ENCODE measurements at places on chromosomes 12 and 14. TPM values are rescaled to one million over a fixed set of nuclear protein-coding genes. Genes with fewer than 3 reads are reported as not detected.

DNA sequence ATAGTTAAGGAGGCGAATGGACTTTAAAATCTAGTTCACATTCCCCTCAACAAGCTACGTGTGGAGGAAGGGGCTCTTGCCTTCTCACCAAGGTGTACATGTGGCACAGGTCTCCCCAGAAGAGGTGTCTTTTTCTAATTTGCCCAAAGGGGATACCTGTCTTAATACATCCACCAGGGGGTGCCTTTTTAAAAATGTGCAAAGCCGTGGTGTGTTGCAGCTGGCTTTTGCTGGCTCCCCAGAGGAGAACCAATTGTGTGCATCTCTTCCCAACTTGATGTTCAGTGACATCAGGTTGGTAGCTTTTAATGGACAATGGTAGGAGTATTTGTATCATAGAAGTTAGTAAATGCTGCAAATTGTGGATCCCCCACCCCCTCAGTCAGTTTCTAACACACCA, 33.8 kb downstream of the CREBL2 start:
- no peak overlapping the region for H3K27ac ChIP-seq
- no peak for DNase-seq
- H3K36me3 ChIP-seq: peaks cover 60% of the 10 kb centered on the region
- H3K27me3 ChIP-seq: no peaks in the 10 kb centered on the region
- H3K4me3 ChIP-seq: no peak overlapping the region

GRCh38 chr12:132719141-132719953, 8.7 kb downstream of the PGAM5 start:
- no peak overlapping the region for H3K4me3 ChIP-seq
- no peak overlapping the region for H3K27ac ChIP-seq
- no peak for DNase-seq
- H3K27me3 ChIP-seq: no peaks in the 10 kb centered on the region
- peaks cover 3% of the 10 kb centered on the region for H3K4me1 ChIP-seq
- peaks cover 10% of the 10 kb centered on the region for H3K36me3 ChIP-seq

The TGFB3 gene
- 3.3 TPM for total RNA-seq

The ZDHHC22 gene
- total RNA-seq: not detected

The VAMP1 gene
- 72.1 TPM for total RNA-seq

The SPRING1 gene
- total RNA-seq: 26.7 TPM

DNA sequence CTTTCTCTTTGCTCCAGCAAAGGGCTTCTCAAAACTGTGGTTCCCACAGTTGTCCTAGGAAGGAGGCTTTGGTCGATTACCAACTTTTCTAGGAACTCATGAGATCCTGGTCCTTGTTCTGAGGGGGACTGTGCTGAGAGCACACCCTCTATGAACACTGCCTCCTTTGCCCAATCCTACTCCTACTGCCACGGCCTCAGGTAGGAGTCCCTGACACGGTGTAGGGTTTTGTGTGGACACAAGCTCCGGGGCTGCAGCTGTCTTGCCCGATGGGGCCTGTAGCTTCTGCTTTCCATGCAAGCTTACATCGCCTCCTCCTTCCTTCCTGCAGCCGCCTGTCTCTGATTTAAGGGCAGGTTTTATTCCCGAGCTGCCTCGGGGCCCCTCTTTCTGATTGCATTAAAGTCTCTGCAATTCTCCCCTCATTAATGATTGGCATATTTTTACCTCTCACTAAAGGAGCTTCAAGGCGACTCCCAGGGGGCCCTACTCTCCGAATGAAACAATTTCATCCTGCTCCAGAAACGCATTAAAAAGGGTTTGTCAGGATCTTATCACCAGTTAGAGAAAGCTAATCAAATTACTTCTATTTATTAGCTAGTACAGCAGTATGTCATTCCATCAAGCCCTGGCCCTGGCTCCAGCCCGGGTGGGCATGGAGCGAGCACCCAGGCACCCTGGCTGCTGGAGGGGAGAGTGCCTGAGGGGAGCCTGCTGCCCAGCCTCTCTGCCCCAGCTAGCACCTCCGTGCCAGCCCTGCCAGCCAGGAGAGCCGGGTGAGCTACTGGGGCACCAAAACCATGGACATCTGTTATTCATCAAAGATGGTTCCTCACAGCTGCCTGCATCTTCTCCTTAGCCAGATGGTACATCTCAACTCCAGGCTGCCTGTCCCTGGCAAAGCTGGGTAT, 38.0 kb upstream of the ESRRB start:
- no peak for DNase-seq
- H3K4me1 ChIP-seq: no peaks in the 10 kb centered on the region
- H3K36me3 ChIP-seq: no peaks in the 10 kb centered on the region
- H3K27ac ChIP-seq: no peak overlapping the region

The LTBR gene
- 1.4 TPM for total RNA-seq
